ENCODE measurements at places on chromosomes 1 and 21. TPM values are rescaled to one million over a fixed set of nuclear protein-coding genes. Genes with fewer than 3 reads are reported as not detected.

DNA sequence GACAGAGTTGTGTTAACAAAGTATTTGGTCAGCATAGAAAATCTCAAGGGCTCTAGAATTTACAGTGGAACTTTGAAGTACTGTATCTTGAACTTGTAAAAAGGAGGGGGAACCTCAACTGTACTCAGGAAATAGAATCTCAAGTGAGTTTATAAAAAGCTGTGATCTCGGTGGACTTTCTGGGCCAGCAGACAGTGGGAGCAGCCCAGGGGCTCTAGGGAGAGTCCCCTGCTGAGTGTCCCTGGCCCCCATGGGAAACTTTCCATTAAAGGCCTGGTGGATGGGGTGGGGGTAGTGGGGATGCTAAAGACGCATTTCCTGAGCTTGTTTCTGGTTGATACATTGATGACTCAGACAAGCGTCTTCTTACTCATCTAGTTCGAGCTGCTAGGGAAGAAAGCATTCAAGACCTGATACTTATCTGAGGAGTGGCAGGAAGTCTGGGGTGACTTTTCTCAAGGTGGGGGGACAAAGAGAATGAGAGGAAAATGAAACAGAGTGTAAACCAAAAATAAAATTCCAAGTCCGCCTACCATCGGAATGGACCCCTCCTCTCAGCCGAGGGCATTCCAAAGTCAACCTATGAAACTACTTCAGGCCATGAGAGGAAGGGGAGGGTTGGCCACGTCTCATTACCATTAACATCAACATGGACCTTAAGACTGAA lies 65.5 kb downstream of the NID1 start:
- no peak overlapping the region for H3K4me3 ChIP-seq
- peak overlapping the region; percentile 77 for H3K27ac ChIP-seq
- H3K27me3 ChIP-seq, result no peaks in the 10 kb centered on the region
- H3K4me1 ChIP-seq, result peaks cover 32% of the 10 kb centered on the region
- DNase-seq, result peak; percentile 62
- H3K36me3 ChIP-seq, result peaks cover 5% of the 10 kb centered on the region

GRCh38 chr1:24015221-24016210 lies 35.4 kb upstream of the SRSF10 start:
- DNase-seq, result no peak
- H3K36me3 ChIP-seq, result no peaks in the 10 kb centered on the region
- H3K27ac ChIP-seq, result peak overlapping the region; percentile 88
- no peaks in the 10 kb centered on the region for H3K27me3 ChIP-seq

DNA sequence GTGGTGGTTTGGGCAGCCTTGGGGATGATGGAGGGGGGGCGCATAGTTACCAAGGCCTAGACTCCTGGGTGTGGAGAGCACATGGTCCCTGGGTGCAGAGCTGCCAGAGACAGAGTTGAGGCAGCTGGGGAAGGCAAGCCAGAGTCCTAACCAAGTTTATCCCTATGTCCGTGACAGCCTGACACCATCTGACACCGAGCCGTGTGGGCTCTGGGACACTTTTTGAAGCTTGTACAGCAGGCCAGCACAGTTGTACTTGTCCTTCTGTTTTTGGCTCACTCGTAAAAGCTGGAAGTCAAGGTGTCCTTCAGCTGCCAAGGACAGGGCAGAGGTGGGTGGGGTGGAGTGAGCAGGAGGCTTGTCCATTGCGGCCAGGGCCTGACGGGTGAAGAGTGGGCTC lies 28.5 kb downstream of the SLC26A9 start:
- no peaks in the 10 kb centered on the region for H3K27me3 ChIP-seq
- no peak for DNase-seq
- no peaks in the 10 kb centered on the region for H3K36me3 ChIP-seq

DNA sequence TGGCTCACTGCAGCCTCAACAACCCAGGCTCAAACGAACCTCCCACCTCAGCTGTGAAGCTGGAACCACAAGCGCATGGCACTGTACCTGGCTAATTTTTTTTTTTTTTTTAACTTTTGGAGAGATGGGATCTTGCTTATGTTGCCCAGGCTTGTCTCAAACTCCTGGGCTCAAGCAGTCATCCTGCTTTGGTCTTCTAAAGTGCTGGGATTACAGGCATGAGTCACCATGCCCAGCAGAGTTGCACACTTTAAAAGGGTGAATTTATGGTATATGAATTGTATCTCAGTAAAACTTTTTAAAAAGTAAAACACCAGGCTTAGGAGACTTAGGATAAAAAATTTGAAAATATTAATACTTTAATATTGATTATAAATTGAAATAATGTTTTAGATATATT lies 99.1 kb downstream of the CLEC20A start:
- H3K4me3 ChIP-seq, result no peak overlapping the region
- H3K27me3 ChIP-seq, result no peaks in the 10 kb centered on the region
- no peak overlapping the region for H3K27ac ChIP-seq

DNA sequence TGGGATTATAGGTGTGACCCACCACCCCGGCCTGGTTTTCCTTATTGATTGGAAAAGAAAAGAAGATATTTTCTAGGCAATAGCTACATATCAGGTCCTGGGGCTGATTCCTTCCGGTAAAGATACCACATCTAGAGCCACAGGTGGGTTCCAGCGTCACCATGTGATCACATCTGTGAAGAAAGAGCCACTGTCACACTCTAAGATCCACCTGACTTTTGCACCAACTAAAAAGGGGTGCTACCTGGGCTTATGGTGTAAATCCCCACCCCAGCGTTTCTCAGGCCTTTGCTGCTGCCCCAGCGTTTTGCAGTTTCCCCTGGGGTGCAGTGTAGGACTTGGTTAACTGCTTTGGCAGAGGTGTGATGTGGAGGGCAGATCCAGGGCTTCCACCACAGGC lies 22.3 kb upstream of the PDE9A start:
- H3K36me3 ChIP-seq, result no peaks in the 10 kb centered on the region
- no peaks in the 10 kb centered on the region for H3K4me1 ChIP-seq
- H3K4me3 ChIP-seq, result no peak overlapping the region
- DNase-seq, result no peak
- no peak overlapping the region for H3K27ac ChIP-seq

DNA sequence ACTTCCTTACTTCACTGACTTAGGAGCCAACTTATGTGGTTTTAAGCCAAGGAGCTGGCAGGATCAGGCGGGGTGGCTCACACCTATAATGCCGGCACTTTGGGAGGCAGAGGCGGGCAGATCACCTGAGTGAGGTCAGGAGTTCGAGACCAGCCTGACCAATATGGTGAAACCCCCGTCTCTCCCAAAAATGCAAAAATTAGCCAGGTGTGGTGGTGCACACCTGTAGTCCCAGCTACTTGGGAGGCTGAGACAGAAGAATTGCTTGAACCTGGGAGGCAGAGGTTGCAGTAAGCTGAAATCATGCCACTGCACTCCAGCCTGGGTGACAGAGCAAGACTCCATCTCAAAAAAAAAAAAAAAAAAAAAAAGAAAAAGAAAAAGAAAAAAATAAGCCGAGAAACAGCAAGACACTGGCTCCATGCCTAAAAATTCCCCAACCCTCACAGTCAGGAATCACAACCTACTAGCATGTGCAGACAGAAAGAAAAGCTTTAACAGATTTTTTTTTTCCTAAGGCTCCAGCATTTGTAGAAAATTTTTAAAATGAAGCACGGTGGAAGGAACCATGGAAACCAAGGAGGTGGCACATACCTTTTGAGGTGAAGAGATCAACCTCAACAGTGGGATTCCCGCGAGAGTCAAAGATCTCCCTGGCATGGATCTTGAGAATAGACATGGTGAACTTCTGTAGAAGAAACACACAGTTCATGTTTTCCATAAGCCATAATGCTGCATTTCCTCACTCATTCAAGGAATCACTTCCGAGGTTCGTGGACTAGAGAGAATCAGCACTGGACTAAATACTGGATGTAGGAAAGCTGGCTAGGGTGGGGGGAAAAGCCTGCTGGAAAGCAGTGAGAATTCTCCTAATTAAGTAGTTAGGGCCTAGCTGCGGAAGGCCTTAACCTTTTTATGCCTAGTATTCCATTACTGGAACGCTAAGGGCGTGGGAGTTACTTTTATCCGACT lies 4.0 kb downstream of the ENO1 start:
- H3K27ac ChIP-seq, result peak overlapping the region; percentile 68
- H3K27me3 ChIP-seq, result no peaks in the 10 kb centered on the region
- H3K4me1 ChIP-seq, result peaks cover 53% of the 10 kb centered on the region
- DNase-seq, result no peak

- H3K4me3 ChIP-seq, result no peak overlapping the region
- H3K27ac ChIP-seq, result no peak overlapping the region
- no peak for DNase-seq
These were observed 14.6 kb upstream of the TGFBR3 start for GRCh38 chr1:91900562-91900961.

DNA sequence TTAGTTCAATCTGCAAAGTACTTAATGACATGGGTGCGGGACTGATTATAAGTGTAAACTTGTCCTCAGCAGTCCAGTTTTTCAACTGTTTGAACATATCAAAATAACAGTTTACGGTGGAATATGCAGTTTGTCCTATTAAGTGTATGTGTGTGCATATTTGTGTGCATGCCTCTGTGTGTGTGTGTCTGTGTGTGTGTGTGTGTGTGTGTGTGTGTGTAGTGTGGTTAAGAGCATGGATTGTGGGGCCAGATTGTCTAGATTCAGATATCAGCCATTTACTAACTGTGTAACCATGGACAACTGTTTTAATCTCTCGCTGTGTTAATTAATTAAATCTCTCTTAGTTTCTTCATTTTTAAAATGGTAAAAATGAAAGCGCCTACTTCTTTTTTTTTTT lies 39.0 kb downstream of the NEXN start:
- no peaks in the 10 kb centered on the region for H3K36me3 ChIP-seq
- no peaks in the 10 kb centered on the region for H3K27me3 ChIP-seq
- no peak for DNase-seq
- no peak overlapping the region for H3K4me3 ChIP-seq
- peak overlapping the region; percentile 29 for H3K27ac ChIP-seq

DNA sequence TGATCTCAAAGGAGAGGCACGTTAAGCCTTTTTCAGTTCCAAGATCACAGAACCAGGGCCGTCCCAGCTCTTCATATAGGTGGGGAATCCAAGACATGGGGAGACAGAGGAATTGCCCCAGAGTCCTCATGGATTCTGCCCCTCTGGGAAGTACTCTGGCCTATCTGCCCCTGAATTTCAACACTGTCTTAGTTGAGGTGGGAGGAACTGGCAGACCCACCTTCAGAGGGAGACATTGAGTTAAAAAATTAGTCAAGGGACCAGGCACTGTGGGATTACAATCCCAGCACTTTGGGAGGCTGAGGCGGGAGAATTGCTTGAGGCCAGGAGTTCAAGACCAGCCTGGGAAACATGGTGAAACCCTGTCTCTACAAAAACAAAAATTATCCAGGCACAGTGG lies 2.1 kb upstream of the KNCN start:
- H3K27me3 ChIP-seq, result peaks cover 18% of the 10 kb centered on the region
- no peak for DNase-seq
- H3K4me1 ChIP-seq, result peaks cover 9% of the 10 kb centered on the region
- no peak overlapping the region for H3K27ac ChIP-seq
- H3K4me3 ChIP-seq, result no peak overlapping the region

DNA sequence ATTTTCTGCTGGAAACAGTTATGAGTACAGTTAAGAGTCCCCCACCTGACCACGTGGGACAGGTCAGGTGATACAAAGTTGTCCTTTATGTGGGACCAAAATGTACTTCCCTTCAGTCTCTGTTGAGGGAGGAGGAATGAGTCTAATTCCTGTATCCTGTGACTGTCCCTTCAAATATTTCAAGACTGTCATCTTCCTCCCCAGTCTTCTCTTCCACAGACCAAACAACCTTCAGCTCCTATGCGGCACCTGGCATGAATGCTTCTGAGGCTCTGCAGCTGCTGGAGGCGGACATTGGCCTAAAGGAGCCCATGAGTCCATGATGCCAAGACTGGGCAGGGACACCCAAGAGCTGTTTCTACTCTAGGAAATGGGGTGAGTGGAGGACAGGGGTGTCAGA lies 72.1 kb upstream of the SIM2 start:
- no peaks in the 10 kb centered on the region for H3K4me1 ChIP-seq
- no peaks in the 10 kb centered on the region for H3K36me3 ChIP-seq
- H3K4me3 ChIP-seq, result no peak overlapping the region
- no peak for DNase-seq

GRCh38 chr21:43733529-43734071 lies 14.7 kb downstream of the PDXK start:
- DNase-seq, result no peak
- H3K36me3 ChIP-seq, result no peaks in the 10 kb centered on the region
- peaks cover 24% of the 10 kb centered on the region for H3K4me1 ChIP-seq
- H3K27me3 ChIP-seq, result no peaks in the 10 kb centered on the region
- H3K4me3 ChIP-seq, result no peak overlapping the region

GRCh38 chr1:236754525-236755210 lies 40.4 kb upstream of the MTR start:
- peak overlapping the region; percentile 44 for H3K27ac ChIP-seq
- H3K4me3 ChIP-seq, result no peak overlapping the region
- no peak for DNase-seq
- no peaks in the 10 kb centered on the region for H3K27me3 ChIP-seq
- peaks cover 9% of the 10 kb centered on the region for H3K36me3 ChIP-seq

DNA sequence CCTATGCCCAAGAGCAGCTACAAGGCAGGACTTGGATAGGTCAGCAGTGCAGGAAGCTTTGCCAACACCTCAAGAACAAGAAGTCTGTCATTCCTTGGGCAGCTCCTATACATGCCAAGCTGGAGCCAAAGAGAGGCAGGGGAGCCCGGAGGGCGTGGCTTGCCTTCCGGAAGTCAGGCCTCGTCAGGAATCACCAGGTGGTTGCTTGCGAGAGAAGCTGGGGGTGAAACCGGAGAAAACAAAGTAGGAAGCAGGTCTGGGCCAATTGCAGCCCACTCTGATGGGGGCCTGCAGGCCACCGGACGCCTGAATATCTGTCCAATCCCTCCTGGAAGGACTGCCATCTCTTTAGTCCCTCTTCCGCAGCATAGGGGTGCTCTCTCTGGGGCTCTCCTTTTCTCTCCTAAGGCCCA lies 794 bp upstream of the FAM76A start:
- no peaks in the 10 kb centered on the region for H3K27me3 ChIP-seq
- peak; percentile 22 for DNase-seq
- H3K4me1 ChIP-seq, result peaks cover 11% of the 10 kb centered on the region
- H3K27ac ChIP-seq, result peak overlapping the region; percentile 87
- H3K4me3 ChIP-seq, result peak overlapping the region; percentile 93

GRCh38 chr1:30680429-30680828 lies 43.0 kb downstream of the MATN1 start:
- DNase-seq, result no peak
- no peaks in the 10 kb centered on the region for H3K36me3 ChIP-seq
- H3K27me3 ChIP-seq, result no peaks in the 10 kb centered on the region
- H3K4me1 ChIP-seq, result no peaks in the 10 kb centered on the region

DEDD gene
- 29.0 TPM for total RNA-seq

COL8A2 gene
- total RNA-seq, result 2.0 TPM

WLS gene
- 97.6 TPM for total RNA-seq

TRAF5 gene
- total RNA-seq, result 2.0 TPM

TRAPPC10 gene
- total RNA-seq, result 24.5 TPM

TRIM62 gene
- total RNA-seq, result 3.2 TPM

ZMYND12 gene
- total RNA-seq, result 5.9 TPM

NHLH1 gene
- total RNA-seq, result 0.12 TPM

ZNF683 gene
- not detected for total RNA-seq

Measured in heart right ventricle (tissue), 16 donors.